ENCODE measurements at places on chromosomes 5 and 9.

DNA sequence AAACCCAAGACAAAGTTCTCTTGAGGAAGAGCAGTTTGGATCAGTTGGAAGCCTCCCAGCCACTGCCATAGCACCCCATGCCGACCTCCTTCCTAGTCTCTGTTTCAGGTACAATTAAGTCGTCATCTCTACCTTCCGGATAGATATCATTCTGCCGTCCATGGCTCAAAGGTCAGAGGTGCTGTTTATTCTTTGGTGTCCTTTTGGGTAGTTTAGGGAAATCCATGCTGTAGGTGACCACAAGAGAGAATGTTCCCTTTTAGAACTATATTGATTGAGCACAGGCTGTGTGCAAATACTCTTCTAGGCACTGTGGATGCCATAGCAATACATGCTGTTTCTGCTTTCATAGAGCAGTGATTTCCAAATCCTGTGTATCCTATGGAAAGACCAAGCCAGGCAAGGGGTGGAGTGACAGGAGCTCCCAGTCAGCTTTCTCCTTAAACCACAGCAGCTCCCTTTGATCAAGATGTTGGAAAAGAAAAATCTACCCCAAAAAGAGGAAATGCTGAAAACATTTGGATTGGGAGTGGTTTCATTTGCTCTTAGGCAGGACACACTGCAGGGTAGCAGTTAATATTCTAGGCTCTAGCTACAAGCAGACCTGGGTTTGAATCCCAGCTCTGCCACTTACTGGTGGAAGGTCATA is 127.9 kb downstream of the PALM2AKAP2 start:
- DNase-seq: no peak

DNA sequence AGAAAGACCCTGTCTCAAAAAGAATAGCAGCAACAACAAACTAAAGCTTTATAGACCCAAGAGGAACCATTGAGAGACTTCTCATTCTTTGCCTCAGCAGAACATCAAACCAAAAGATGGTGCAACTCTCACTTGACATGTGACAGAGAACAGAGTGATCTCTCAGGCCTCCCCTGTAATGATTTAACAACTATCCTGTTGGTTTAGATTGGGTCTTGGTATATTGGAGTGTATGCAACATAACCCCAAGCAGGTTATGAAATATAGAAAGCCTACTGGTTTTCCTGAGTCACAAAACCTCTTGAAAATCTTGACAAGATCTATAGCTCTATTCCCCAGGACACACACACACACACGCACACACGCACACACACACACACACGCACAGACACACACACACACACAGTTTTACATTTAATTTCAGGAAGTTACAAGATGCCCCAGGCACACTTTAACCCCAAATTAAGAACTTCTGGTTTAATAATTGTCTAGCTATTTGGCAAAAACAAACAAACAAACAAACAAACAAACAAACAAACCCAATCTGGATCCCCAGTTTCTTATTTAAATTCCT is 6.5 kb upstream of the FGF1 start:
- DNase-seq: no peak

GRCh38 chr5:149611326-149611725 is 30.0 kb downstream of the ARHGEF37 start:
- DNase-seq: peak; percentile 77

- DNase-seq: no peak
Observed at GRCh38 chr5:131262953-131263541, 806 bp upstream of the CDC42SE2 start.

- DNase-seq: no peak
Observed at GRCh38 chr9:11653867-11654266, 1039.3 kb upstream of the TYRP1 start.

DNA sequence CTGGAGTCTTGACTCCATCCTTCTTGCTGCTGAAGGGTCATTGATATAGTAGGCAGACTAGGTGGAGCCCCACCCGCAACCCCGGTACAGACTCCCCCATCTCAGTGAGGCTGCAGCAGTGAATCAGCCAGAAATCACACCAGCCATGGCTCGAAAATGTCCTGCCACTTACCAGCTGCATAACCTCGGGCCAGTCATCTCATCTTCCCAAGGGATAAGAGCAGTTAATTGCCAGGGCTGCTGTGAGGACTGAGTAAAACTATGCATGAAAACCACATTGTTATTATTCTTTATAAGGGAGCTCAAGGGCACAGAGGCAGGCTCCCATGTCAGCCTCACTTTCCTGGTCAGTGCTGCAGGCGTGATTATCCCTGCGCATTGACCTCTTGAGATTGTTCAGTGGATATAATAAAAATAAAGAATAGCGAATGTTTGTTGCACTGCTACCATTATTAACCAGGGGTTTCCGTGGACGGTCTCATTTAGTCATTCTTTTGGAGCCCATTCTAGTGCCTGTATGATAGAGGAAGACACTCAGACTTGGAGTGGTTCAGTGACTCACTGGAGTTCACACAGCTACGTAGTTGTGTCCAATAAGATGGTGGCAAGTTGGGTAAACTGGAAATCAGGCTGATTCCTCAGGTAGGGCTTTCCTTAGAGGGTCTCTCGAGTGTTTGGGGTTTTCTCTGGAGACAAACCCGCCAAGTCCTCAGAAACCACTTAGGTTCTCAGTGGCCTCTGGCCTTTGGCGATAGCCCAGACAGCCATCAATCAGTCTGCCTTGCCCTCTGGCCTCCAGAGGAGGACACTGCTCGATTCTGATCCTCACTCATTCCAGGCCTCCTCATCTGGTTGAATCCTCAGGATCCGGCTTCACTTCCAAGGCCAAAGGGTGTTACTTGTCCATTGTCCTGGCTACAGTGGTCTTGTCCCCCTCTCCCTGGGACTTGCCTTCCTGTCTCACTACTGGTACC is 39.9 kb downstream of the COL15A1 start:
- DNase-seq: peak; percentile 68

DNA sequence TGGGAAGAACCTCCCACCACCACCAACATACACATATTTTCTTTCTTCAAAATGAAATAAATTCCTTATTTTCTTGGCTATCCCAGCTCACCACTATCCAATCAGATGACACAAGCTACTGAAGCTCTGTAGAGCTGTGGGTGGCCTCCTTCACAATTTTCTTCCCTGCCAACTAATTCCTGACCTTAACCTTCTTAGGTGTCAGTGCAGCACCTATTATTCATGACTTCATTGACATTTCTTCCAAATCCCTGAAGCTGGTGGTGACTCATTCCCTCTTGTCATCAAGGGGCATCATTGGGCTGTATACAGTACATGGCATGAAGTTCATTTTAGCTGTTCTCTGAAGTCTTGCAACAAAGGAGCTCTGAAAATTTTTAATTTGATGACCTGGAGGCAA is 42.0 kb upstream of the ADRA1B start:
- DNase-seq: peak; percentile 34

GRCh38 chr5:14668181-14668591 is 3.7 kb downstream of the OTULIN start:
- DNase-seq: no peak

GRCh38 chr5:7667216-7667767 is 183.6 kb downstream of the CFAP90 start:
- DNase-seq: no peak

DNA sequence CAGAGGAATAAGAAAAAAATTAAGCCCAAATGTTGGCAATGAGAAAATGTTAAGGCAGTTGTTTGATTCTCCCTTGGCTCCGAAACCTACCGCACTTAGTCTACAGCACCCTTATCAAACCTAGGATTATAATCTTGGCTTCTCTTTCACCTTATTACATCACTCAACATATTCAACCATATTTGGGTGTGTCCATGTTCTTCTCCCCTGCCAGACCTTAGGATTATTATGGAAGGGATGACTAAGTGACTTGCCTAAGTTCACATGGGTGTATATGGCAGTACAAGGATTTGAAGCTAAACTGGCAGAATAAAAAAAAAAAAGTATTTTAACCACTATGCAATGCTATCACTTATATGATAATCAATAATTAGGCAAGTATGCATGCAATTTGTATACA is 76.4 kb downstream of the PLK2 start:
- DNase-seq: peak; percentile 28

DNA sequence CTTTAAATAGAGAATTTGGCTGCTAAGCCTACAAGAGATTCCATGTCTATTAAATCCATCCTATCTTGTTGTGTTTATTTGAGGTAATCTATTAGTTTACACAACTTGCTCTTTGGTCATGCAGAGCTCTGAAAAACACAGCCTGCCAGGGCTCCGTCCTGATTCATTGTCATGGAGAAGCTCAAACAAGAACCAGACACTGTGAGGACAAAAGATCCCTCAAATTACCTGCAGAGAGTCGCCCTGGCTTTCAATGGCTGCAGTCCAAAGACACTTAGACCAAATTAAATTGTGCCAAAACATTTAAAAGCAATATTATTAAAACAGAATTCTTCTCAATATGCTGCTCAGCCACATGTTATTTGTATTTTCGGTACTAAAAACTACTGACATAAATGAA is 60.1 kb downstream of the CDH18 start:
- peak; percentile 79 for DNase-seq

GRCh38 chr9:18127499-18127875 is 346.5 kb upstream of the ADAMTSL1 start:
- no peak for DNase-seq

DNA sequence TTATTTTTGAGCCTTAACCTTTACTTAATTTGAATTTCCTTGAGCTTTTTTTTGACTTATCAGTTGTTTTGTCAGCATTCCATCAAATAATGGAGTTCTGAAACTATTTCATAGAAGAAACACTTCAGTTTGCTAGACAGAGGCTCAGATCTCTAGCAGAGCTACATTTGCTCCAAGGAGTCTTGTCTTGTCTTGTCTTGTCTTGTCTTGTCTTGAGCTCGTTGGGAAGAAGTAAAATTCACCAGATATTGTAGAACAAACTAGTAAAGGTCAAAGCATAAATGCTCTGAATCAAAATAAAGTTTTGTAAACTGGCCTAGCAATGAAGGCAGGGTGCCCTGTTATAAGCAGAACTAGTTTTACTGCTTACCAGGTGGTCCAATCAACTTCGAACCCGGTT is 33.5 kb downstream of the RAB24 start:
- no peak for DNase-seq

- peak; percentile 40 for DNase-seq
Observed at GRCh38 chr9:121895818-121896544, 197.1 kb downstream of the TTLL11 start.

DNA sequence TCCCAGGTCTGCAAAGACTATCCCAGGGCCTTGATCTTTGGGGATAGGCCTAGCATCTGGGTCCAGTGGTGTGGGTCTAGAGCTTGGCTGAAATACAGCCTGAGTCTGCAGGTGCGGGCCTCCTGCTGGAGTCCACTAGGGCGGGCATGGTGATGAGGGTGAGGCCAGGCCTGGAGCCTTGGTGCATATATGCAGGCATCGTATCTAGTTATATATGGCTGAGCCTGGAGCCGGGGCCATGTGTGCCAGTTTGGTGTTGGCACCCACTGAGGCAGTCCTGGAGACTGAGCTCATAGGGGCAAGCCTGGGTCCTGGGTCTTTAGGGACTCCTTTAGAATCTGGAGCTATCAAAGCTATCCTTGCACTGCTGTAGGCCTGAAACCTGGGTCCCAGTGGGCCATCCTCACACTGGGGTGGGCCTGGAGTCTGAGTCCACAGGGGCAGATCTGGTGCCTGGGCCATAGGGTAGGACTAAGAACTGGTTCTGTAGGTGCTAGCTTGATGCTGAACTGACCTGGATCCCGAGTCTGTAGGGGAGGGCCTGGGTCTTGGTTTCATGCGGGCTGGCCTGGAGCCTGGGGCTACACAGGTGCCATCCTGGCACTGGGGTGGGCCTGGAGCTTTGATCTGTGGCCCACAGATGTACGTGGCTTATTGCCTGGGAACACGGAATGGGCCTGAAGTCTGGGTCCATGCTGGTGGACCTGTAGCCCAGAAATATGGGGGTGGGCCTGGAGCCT is 346.5 kb upstream of the MEF2C start:
- DNase-seq: no peak

- DNase-seq: no peak
Observed at GRCh38 chr5:149223081-149223848, 48.4 kb upstream of the AFAP1L1 start.

GRCh38 chr9:131530546-131530919 is 530 bp downstream of the UCK1 start:
- peak; percentile 52 for DNase-seq

- no peak for DNase-seq
Observed at GRCh38 chr9:121053544-121053943, 3.5 kb upstream of the C5 start.

GRCh38 chr9:74630228-74630627 is 133.1 kb downstream of the RORB start:
- DNase-seq: no peak

GRCh38 chr5:121748686-121749085 is 103.0 kb upstream of the FTMT start:
- DNase-seq: no peak

GRCh38 chr5:135951257-135951656 is 3.5 kb downstream of the LECT2 start:
- no peak for DNase-seq

- DNase-seq: no peak
Observed at GRCh38 chr5:12623408-12623807, 719.2 kb upstream of the CTNND2 start.

DNA sequence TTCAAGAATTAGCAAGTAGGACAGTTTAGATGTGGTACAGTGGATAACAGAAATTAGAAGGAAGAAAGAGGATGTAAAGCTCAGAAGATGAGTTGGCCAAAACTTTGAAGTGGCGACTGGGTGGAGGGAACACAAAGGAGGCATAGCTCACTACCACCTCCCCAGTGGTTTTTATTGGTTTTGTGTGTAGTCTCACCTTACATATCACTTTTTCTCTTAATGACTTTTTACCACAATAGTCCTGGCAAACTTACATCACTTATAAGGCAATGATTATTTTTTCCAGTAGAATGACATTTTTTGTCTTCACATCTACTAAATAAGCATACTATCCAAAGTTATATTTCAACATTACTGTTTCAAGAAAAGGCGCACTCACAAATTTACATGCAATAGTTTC is 49.2 kb upstream of the FBN2 start:
- DNase-seq: no peak

DNA sequence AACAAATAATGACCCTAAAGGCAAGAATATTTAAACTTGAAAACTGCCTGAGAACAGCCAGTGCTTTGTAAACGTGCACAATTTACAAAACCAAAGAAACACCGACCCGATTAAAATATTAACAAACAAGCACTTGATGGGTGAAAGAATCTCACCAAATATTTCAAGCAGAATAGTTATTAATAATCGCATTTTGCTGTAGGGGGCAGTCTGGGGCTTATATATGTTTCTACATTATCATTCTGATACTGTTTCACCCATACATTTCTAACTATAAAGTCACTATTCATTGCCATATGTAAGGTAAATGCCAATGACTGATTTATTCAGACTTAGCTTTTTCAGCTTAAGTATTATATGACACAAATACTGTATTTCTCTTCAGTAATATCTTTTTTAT is 37.7 kb downstream of the UBAP2 start:
- no peak for DNase-seq

Measured in MG63 (cell line).